ENCODE measurements at places on chromosomes 6 and 20.
A peak's percentile ranks its signal among the peaks of the same experiment; 100 is the strongest.

DNA sequence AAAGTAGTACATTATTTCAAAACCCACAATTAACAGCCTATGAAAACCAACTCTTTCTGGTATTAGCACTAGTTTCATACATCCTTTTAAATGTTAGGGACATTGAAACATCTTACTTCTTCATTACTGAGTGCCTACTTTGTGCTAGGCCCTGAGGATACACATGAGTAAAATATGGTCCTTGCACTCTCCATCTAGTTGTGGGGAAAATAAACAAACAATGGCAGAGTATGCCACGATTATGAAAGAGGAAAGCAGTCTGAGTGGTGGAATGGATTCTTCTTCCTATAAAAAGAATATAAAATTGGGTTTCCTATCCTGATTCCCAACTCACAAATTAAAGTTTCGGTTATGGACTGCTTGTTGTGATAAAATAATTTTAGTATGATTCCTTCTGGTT, 84.9 kb downstream of the ATXN1 start:
- no peak for DNase-seq

DNA sequence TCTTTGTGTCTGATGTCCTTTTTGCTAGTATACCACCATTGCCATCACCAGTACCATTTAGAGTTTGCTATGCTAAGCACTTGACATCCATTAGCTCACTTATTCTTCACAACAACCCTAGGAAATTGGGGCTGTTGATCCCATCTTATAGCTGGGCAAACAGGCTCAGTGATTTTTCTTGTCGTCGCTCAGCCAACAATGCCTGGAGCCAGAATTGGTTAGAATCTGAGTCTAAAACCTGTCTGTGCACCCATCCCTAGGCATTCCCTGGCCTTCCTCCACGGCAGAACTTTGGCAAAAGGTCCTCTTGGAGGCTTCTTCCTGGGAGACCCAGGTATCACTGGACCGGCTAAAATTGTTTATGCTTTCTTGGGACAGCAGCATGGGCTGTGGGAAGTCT, 20.9 kb downstream of the PHF20 start:
- DNase-seq, result no peak

DNA sequence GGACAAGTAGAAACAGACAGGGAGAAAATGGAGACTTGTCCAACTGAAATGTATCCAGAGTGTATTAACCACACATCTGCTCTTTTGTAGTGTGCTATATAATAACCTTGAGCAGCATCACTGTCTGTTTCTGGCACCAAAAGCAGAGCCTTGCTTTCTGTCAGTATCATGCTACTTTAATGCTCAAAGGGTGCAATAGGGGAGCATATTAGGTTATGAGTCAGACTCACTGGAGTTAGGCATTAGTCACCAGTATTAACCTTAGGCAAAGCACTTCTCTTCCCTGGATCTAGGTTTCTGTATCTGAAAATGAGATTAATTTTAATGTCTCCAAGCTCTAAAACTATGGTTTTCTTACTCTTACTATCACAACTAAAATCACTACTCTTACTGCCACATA, 280.1 kb downstream of the TFAP2B start:
- no peak for DNase-seq

DNA sequence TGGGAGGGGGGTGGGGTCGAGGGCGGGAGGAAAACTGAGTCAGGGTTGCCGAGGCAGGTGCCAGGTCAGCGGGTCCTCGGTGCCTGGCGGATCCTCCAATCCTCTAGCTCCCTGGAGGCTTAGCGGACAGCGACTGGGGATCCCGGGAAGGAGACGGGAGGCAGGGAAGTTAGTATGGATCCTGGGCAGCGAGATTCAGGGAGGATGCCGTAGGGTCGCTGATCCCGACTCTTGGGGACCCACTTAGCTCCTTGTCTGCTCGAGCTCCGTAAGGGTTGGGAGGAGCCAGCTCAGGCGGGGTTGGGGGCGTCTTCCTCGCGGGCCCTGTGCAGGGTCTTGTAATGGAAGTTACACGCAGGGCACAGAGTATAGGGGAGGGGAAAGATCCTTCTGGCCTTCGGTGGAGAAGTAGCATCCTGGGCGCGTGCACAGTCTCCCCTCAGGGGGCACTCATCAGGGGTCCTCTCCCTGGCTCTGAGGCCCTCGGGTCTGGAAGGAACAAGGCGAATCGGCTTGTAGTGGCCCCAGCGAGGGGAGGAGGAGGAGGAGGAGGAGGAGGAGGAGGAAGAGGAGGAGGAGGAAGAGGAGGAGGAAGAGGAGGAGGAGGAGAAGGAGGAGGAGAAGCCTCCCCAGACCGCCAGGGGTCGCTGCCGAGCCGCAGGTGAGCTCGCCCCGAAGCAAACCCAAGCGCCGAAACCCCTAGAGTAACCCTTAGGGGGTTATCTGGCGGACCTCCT, 6.4 kb upstream of the SLC12A5 start:
- DNase-seq, result peak; percentile 60

Data from CD4-positive, alpha-beta T cell treated with Interleukin-4 for 4 hours (primary cell).